ENCODE measurements at places on chromosomes 7 and 10.

DNA sequence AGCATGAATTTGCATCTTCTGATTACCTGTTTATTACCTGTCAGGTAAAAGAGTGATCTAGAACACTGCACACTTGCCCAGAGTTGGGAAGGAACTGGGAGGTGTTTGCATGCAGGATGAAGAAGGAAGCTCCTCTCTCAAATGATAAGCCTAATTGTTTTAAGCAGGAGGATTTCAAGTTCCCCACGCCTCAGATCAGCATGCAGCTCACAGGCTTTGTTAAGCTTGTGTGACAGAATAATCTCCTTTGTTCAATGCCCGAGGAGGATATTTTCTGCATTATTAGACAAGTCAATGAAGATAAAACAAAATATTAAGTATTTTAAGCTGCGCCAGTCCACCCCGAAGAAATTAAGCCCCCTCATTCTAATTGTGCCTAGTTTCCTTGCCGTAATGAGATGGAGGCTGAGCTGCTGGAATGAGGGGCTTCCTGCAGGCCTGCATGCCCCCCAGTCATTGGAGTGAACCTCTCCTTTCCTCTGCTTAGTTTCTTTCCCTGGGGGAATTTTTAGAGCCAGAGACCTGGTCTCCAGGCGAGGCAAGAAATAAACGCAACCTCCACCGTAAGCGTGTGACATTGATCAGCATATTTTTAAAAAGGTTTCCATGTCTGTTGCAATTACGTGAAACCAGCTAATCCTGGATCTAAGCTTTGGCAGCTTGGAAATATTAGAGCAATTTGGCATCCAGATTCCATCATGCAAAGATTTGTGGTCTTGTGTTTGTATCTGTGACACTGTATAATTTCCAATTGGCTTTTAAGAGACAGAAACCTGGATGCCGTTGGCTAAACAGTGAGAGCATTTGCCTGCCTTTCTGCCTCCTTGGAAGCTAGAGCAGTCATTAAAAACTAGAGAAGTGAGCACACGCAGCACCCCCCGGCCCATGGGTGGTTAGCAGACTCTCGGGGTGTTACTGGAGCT, 376.0 kb downstream of the GALNT17 start:
- DNase-seq, result no peak

DNA sequence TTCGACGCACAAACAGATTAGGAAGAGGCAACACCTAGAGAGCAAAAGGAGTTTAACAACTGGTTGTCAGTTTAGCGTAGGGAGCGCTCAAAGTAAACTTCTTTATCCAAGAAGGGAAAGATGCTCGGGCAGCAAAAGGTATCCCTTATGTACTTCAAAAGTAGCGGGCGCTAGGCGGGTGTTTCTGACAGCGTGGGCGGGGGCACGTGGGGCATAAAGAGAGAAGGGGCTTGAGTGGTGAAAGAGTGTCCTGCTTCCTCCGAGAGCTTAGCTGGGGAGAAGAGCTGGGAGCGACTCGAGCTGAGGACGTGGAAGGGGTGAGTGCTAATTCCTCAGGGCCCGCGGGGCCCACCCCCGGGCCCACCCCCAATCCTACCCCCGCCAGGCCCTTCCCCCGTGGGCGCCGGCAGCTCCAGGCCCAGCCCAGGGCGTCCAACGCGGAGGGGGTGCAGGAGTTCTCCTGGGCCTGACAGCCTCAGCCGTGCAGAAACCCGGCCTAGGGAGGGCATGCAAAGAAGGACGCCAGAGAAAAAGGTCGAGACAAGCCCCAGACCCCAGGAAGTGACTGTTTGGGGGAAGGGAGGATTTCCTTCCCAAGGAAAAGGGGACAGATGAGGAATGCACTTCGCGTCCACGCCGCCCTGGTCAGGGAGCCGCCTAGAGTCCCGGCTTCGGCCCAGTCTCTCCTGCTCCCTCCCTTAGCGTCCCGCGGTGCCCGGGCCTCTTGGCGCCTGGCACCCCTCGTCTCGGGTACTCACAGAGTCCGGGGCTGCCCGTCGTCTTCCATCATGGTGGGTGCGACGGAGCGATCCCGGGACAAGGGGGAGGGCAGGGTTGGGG, 868 bp downstream of the TIAL1 start:
- peak; percentile 37 for DNase-seq

GRCh38 chr7:158616050-158616449, 28.4 kb upstream of the PTPRN2 start:
- DNase-seq, result no peak

DNA sequence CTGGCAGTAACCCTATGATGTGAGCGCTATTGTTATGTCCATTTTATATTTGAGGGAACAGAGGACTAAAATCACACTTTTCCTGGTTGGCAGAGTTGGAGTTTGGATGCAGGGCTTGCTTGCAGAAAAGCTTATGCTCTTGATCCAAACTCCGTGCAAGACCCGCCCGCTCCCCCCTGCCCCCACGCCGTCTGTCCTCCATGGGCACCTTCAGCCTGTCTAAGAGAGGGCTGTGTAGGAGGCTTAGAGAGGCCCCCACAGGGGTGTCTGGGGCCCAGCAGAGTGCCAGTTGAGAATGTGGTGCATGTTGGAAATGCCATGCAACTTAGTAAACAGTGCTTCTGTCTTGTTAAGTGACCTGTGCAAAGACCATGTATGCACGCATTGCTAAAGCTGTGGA, 170.5 kb upstream of the NPY start:
- no peak for DNase-seq

GRCh38 chr7:1934017-1934416, 263.9 kb downstream of the ELFN1 start:
- DNase-seq, result no peak

GRCh38 chr10:87578160-87578841, 73.6 kb downstream of the MINPP1 start:
- DNase-seq, result no peak

GRCh38 chr7:2299131-2299829, 15.0 kb downstream of the SNX8 start:
- no peak for DNase-seq

DNA sequence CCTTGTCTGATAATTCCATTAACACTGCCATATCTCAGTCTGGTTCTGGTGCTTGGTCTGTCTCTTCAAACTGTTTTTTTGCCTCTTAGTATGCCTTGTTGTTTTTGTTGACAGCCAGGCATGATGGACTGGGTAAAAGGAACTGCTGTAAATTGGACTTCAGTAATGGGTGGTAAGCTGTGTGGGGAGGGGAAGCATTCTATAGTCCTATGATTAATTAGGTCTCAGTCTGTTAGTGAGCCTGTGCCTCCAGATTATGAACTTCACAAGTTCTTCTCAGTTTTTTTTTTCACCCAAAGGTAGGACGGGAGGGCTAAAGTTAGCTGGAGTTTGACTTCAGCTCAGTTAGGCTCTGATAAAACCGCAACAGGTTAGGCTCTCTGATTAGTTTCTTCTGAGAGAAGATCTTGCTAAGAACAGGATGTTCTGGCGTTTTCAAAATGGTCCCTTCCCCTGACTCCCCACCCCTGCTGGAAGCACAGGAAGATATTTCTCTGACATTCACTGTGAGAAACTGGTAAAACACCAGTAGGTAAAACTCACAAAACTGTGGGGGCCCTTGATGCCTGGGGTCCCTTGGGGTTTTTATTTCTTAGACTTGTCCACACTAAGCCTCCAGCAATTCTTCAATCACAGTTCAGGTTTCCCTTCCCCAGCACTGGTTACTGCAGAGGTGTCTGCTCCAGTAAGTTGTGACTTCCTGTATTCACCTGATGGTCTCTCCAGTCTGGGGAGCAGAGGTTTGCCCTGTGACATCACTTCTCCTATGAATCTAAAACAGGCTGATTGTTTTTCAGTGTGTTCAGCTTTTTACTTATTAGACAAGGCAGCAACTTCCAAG, 43.3 kb upstream of the CCDC71L start:
- no peak for DNase-seq

GRCh38 chr7:30521532-30521931, 16.9 kb upstream of the GGCT start:
- DNase-seq, result no peak

GRCh38 chr7:114214466-114214865, 200.1 kb upstream of the FOXP2 start:
- DNase-seq, result no peak

- DNase-seq, result no peak
These were observed 853.8 kb downstream of the GRM8 start for GRCh38 chr7:126398851-126399529.

Data from hippocampal formation (tissue), 2 donors.